ENCODE measurements at places on chromosomes 2 and 18.

DNA sequence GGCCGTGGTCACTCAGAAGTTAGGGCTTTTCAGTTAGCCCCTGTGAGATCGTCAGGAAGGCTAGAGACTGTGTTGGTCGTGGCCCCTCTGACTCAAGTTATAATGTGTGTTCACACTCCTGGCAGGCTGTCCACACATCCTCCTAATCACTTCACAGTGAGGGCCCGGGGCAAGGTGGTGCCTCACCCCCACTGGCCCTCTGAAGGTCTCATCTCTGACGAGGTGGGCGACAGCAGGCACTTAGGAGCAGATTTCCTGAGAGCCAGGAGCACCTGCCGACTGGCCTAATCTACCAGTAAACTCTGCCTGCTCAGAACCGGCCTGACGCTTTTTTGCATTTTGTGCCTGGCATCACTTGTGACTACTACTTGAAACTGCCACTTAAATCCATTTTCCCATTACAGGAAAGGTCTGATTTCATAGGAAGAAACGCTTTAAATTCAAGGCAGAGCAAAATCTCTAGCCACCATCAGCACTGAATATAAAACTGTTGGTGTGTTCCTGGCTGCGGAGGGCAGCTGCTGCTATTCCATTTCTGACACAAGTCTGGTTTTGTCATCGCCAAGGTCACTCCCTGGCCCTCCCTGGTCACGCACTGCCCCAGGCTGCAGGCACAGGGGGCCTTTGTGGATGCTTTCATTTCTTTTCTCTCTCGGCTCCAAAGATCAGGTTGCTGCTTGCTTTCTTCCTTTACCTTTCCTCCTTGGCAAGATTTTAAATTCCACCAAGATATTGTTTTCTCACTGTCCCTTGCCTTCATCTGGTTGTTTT, 48.0 kb downstream of the RAB12 start:
- no peak for DNase-seq

- DNase-seq, result no peak
Measured at GRCh38 chr2:70403267-70404053, 101.6 kb upstream of the FAM136A start.

GRCh38 chr18:3885209-3885792, 435.3 kb downstream of the TGIF1 start:
- DNase-seq, result no peak

DNA sequence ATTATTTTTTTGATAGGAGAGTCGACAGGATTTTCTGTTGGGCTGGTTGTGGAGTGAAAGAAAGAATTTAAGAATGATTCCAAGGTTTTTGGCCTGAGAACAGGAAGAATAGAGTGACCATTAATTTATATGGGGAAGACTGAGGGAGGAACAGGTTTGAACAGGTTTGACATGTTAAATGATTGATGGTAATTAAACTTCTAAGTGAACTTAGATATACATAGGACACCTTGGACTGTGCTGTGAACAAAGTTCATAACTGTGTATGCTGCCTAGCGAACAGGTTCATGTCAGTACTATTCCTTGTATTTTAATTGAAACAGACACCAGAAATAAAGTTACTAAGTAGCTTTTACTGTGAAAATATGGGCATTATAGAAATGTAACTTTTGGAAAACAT, 212.0 kb downstream of the SPAG16 start:
- no peak for DNase-seq

- DNase-seq, result no peak
Measured at GRCh38 chr2:197433780-197434438, 919 bp downstream of the SF3B1 start.

GRCh38 chr18:28816155-28816554, 639.2 kb upstream of the CDH2 start:
- no peak for DNase-seq

DNA sequence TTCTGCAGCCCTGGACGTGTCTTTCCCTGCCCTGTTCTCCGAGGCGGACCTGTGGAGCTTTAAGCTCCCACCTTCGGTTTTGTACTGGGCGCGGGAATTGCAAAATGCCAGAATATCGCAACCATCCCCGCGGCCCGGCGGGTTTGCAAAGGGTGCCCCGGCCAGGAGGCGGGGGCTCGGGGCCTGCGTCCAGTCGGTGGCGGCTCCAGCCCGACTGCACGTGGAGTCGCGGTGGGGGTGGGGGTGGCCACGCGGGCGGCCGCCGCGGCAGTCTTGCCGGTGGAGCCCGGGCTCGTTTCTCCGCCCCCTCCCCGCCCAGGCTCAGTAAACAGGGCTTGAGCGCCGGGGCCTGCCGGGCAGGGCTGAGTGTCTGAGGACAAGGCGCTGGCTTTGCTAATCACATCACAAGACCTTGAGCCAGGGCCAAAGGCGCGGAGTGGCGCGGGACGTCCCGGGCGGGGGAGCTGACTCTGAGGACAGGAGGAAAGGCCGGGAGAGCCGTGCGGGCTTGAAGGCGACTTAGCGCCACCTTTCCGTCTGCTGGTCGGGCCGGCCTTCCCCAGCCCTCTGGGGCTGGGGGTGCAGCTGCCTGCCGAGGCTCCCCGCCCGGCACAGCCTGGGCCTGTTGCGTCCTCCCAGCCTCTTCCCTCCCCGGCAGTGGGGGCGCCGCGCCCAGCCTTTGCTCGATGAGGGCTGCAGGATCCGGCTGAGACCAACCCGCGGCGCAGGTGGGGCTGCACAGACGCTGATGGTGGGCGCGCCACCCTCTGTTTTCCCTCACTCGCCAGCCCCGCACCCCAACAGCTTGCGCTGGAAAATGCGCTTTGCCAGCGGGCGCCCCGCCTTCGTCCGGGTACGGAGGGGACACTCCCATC, 786 bp upstream of the ZFP36L2 start:
- DNase-seq, result peak; percentile 77

GRCh38 chr2:233163486-233164103, 87.9 kb upstream of the ATG16L1 start:
- no peak for DNase-seq

- DNase-seq, result peak; percentile 98
Measured at GRCh38 chr2:39875182-39875913, 96.3 kb upstream of the THUMPD2 start.

GRCh38 chr2:45330108-45330507, 281.0 kb downstream of the SRBD1 start:
- no peak for DNase-seq

GRCh38 chr18:62394006-62394763, 69.1 kb downstream of the TNFRSF11A start:
- DNase-seq, result no peak

GRCh38 chr2:233974530-233975071, 57.4 kb downstream of the TRPM8 start:
- DNase-seq, result peak; percentile 79

GRCh38 chr2:2107141-2107540, 223.9 kb downstream of the MYT1L start:
- DNase-seq, result no peak

- DNase-seq, result no peak
Measured at GRCh38 chr2:66853585-66853984, 418.7 kb downstream of the MEIS1 start.

DNA sequence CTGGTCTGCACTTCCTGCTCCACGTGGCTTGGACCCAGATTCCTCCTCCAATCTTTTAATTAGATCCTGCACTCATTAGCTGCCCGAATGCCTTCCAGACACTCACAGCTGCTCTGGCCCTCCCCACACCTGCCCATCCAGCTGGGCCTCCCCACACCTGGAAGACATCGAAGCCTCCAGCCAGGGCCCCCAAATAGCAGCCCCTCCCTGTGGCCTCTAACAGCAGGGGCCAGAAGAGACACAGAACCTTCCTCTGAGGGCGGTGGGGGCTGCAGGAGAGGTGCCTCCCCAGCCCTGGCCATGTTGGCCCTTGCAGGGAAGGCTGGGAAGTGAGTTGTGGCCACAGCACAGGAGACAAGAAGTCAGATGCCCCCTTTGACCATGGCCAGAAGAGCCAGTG, 252.8 kb downstream of the DYSF start:
- DNase-seq, result no peak

DNA sequence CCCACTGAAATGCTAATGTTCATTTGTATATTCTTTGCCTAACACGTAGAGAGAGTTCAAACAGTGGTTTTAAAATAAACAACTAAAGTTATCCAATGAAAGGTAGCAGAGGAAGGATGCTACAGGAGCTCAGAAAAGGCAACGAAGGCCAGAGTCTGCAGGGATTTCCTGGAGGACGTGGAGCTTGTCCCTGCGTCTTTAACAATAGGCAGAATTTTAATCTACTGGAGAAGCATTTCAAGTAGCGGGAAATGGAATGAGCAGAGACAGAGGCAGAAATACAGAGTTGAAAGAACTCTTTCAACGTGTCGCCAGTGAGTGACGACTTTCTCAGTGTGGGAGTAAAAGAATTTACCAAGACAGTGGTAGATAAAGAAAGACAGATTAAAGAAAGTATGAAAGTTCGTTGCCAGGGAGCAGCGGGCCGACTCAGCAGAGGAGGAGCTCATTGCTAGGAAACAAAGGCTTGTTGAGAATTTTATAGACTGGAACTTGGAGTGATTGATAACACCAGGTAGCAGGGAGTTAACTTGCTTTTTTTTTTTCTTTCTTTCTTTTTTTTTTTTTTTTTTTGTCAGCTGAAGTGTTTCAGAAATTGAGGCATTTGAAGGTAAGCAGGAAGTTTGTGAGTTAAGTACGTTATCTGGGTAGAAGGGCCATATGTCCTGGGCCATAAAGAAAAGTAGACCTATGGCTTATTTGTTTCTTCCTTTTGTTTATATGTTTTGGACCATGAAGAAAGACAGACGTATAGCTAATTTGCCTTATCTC, 625 bp upstream of the NBAS start:
- DNase-seq, result peak; percentile 85

DNA sequence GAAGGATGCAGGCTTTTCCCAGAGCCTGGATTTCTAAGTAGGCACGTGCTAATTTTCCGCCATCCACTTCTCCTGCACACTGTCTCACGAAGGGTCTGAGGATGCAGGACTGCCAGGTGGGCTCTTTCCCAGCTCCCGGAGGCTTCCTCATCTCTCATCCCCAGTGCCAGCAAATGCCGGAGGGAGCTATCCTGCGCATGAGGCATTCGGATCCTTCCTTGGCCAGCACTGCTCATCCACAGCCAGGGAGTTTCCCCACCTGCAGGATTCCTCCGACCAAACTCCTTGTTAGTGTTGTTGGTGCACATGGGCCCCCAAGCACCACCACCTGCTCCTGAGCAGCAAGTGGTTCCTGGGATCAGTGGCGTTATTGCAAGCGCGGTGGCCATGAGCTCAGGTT, 5.0 kb downstream of the CNDP1 start:
- DNase-seq, result no peak

- DNase-seq, result no peak
Measured at GRCh38 chr2:133553838-133554408, 14.3 kb downstream of the NCKAP5 start.

DNA sequence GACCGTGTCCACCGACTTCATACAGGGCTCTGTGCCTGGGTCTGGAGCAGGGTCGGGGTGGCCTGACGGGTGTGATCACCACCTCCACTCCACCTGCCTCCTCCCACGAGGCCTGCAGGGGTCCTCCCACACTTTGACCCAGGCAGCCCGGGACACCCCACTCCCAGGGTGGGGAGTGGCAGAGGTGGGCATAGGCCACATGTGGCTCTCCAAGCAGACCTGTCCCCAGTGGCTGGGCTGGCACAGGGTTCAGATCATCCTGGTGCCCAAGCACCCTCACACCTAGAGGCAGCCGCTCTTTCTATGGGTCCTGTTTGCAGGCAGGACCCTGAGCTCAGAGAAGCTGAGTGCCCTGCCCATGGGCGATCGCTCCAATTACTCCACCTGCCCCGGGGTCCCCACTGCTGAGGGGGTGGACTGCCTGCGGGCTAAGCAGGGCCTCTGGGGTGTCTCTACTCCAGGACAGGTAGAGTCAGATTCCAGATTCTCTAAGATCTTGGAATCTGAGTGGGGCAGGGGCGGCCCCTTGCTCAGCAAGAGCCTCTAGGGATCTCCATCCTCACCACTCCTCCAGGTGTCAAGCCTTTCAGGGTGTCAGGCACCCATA, 1.4 kb downstream of the NEURL3 start:
- DNase-seq, result no peak

DNA sequence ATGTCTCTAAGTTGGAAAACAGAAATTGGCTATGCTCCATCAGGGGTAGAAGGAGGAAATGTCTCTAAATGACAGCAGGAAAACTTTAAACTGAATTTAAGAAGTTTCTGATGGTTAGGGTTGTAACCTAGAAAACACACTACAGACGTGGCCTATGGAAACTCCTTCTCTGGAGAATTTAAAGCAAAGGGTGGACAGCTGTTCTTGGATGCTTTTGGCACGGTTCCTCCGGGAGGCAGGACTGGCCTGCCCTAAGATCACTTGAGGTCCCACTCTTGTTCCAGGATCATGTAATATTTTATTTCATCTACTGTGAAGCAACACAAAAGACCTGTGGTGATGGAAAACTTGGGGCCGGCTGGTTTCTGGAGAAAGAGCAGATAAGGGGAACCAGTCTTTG, 77.0 kb downstream of the NRP2 start:
- no peak for DNase-seq

GRCh38 chr18:47863041-47863440, 67.4 kb downstream of the SMAD2 start:
- no peak for DNase-seq

GRCh38 chr18:30787410-30787809, 255.1 kb downstream of the DSC3 start:
- DNase-seq, result no peak

- DNase-seq, result peak; percentile 64
Measured at GRCh38 chr2:231052494-231053451, 3.9 kb upstream of the PSMD1 start.

DNA sequence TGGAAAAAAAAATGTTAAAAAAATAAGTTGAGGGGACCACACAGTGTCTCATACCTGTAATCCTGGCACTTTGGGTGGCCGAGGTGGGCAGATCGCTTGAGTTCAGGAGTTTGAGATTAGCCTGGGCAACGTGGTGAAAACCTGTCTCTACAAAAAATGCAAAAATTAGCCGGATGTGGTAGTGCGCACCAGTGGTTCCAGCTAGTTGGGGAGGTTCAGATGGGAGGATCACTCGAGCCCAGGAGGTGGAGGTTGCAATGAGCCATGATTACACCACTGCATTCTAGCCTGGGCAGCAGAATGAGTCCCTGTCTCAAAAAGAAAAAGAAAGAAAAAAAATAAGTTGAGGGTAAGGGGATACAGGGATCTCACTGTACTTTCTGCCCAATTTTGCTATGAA, 6.1 kb upstream of the KYNU start:
- DNase-seq, result no peak

DNA sequence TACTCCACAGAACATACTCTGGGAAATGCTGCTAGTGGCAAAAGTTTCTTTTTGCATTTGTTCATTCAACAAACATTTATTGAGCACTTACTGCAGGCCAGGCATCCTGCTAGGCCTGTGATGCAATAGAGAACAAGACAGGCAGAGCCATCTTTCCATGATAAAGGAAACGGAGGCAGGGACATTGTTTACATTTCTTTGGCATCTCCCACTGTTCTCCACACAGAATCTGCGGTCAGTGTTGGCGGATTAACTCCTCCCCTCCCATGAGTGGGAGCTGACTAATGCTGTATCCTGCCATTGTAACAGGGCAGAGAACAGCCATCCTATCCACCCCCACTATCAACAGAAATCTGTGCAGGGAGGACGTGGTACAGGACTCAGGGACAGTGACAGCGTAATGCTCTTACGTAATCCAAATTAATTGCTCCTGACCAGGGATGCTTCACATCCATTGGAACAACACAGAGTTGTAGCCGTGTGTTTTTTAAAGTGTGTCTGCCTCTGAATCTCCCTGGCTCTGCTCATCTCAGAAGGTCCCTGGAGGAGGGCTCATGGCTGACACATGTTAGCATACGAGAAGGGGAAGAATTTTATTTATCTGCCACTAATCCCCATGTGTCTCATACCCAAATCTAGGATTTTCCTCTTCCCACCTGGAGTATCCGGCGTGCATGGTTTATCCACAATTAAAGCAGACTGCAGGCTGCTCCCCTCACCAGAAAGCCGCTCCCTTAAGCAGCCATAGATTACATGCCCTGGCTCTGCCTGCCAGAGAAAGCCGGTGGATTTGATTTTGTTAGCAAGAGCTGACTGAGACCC, 32.3 kb downstream of the STEAP3 start:
- peak; percentile 99 for DNase-seq

Measured in amniotic epithelial cell (primary cell).